PC-3 (cell line): ENCODE measurements at places on chromosomes 1 and 21.
A peak's percentile ranks its signal among the peaks of the same experiment; 100 is the strongest.

DNA sequence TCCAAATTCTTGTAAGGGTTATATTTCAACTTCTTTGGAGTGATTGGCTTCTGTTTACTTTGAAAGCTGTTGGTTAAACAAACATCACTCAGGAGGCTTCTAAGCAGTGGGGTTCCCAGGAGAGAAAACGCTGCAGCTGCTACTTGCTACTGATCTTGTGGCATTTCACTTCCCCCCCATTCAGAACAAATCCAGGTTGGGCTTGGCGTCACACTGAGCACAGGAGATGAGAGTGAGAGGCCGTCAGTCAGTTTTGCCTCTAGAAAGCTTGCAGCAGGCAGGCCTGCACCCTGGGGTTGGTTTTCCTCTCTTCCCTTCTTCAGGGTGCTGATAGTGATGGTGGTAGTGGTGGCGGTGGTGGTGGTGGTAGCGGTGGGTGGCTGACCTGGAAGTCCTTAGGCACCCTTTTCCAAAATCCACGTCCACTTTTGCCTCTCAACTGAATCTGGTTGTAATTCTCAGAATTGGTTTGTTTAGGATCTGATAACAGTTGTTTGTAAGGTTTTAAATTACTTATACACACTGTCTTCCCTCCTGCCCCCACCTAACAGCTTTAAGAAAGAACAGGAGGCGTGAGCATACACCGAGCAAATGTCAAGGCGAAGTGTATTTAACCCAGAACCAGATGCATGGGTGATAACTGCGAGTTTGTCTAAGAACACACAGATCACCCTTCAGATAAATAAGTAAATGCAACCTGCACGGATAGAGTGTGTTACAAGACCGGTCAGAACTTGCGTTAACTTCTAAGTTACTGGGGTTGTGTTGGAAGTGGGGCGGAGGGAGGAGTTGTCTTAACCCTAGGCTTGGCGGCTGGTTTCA is 3.2 kb upstream of the PROX1 start:
- DNase-seq, result no peak

DNA sequence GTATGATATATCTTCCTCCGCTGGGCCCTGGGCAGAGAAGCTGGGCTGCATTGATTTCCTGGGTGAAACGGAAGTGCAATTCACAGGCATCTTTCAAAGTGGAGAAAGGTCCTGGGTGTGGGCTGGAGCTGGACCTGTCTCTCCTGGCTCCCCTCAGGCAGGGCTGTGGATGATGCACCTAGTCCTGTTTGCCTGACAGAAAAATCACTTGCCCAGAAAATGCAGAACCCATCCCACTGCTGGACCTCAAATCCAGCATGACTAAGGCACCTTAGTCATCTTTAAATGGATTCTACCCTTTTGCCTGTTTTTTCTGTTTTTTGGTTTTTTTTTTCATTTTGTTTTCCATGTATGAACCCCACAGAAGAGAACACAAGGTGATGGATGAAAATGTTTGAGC is 49.7 kb downstream of the MYSM1 start:
- peak; percentile 29 for DNase-seq

- DNase-seq, result no peak
Measured at GRCh38 chr1:185464777-185465176, 147.7 kb upstream of the IVNS1ABP start.

GRCh38 chr1:37723072-37723389 is 30.7 kb downstream of the CDCA8 start:
- DNase-seq, result no peak

- no peak for DNase-seq
Measured at GRCh38 chr1:71039661-71040262, 7.9 kb downstream of the PTGER3 start.

DNA sequence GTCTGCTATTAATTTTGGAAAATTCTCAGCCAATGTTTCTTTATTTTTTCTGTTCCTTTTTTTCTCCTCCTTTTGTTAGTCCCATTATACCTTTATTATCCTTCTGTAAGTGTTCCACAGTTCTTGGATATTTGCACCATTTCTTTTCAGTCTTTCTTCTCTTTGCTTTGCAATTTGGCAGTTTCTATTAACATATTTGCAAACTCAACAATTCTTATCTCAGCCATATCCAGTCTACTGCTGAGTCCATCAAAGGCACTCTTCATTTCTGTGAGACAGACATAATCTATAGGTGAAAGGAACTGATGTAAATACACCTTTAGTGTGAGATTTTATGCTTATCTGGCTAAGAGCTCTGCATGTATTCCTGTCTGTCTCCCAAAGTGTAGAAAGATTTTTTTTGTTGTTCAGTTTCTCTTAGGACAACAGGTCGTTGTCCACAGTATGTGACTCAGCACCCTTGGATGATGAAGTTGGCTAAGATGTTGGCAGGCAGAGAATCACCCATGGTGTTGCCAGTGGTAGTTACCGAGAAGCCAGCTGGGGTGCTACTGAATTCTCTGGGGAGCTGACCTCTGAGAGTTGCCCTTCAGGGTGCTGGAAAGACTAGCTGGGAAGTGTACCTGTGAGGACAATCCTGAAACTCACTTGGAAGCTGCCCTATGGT is 38.4 kb downstream of the LEPR start:
- DNase-seq, result no peak

DNA sequence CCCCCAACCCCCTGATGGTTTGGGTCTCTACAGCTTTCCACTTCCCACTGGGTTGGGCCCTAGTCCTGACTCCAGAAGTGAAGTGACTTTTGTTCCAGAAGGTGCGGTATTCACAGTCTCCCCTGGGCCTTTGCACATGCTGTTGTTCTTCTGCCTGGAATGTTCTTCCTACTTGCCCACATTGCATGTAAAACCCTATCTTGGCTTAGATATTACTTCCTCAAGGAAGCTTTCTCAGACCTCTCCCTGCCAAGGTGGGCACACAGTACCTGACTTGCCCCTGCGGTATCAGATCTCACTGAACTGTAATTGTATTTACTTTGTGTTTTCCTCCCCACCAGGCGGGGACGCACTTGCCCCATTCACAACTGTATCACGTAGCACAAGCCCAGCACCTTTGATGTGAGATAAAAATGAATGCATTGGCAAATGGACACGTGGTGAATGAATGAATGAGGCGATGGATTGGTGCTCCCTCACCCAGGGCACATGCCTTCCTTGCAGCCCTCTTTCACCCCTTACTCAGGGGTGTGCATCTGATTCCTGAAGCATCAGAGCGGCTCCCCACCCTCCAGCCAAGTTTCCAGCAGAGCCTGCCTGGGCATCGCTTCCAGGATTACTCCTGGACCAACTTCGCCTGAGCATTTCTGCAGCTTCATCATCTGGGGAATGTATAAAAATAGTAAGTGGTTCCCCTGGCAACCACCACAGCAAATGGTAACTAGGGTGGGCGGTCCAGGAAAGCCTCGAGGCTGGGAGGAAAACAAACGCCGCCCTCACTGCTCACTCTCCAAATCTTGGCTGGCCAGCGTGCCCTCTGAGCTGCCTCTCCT is 19.8 kb downstream of the NENF start:
- no peak for DNase-seq

DNA sequence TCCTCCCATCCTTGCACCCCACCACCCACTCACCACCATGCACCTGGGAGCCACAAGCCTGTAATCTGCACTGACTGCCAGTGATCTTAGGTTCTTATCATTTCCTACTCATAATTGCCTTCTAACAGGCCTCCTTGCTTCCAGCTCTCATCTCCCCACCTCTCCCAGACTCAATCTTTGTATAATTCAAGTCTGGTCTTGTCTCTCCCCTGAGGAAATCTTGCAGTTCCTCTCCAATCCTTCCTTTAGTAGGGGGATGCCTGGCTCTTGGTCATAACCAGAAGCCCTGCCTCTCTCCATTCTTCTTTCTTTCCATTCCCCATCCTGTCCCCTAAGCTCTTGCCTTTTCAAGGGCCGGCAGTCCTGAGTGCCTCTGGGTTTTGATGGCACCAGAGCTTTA is 27.8 kb downstream of the PIGM start:
- no peak for DNase-seq

- no peak for DNase-seq
Measured at GRCh38 chr1:31483012-31483946, 70.3 kb downstream of the SERINC2 start.

DNA sequence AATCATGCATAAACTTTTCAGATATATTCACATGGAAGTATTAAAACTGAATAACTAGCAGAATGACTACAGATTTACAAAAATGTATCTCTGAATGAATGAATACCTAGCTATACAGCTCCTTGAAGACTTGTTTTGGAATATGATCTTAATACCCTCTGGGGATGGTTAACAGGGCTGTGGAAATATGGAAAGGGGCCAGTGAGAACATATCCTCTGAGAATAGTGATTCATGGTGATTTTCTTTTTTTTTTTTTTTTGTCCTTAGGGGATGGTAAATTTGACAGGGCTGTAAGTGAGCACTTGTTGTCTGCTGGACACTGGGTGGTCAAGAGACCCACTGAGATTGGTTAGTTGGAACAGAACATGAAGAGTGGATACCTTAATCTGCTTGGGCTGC is 80.7 kb upstream of the HP1BP3 start:
- DNase-seq, result peak; percentile 27

DNA sequence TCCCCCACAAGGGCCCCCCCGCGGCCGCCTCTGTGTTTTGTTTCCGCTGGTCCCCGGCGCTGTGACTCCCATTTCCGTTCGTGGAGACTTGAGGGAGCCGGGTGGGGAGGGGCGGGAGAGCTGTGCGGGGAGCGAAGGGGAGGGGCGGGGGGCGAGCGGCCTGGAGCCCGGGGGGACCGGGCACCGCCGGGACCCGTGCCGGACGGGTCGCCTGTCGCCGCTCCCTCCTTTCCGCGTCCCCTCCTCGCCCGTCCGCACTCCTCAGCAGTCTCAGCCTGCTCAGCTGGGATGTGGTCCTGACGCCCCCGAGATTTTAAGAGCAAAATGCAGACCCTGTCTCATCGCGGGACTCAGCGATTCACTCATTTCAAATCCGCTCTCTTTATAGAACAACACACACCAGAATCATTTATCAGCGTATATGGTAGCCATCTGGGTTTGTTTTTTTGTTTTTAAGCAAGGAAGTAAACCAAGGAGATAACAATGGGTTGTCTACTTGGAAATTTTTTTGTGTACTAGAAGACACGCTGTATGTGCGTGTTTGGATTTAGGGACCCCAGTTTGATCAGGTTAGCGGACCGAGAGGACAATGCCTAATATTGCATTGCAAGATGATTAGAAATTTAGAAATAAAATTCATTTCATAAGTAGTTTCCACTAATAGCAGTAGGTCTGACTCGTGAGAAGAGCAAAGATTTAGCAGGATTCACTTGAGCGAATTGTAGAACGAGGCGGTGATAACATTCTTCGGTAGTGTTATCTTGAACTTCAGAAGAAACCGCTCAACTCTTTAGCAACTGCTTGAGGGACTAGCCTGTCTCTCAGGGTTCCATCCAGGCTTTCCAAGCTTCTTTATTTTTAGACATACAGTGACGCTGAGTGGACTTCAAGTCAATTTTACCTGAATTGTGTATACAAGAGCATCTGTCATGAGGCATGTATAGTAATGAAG is 1.1 kb downstream of the GABPA start:
- DNase-seq, result peak; percentile 77

DNA sequence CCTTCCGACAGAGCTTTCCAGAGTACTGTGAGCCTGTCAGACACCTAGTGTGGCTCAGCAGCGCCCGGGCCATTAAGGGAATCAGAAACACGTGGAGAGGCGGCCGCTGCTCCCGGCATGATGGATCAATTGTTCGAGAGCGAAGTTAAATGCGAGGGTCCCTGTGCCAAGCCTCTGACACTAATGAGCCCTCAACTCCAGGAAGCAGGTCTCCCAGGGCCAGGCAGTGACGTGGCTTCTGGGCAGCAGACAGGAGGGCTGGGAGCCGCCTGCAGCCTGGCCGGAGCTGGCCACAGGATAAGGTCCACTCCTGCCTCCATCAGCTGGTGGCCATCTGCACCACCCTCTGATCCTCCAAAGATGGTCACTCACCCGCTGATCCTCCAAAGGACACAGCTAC is 67.5 kb upstream of the CLDN14 start:
- DNase-seq, result no peak

- DNase-seq, result peak; percentile 46
Measured at GRCh38 chr21:25953659-25954058, 216.9 kb downstream of the APP start.

- no peak for DNase-seq
Measured at GRCh38 chr1:23591460-23592208, 32.3 kb upstream of the ID3 start.

- DNase-seq, result peak; percentile 51
Measured at GRCh38 chr1:9111957-9112356, 16.9 kb downstream of the GPR157 start.
